Right atrium auricular region (tissue), 2 donors: ENCODE measurements at places on chromosomes 3 and 15.

GRCh38 chr15:35852818-35853624 is 307.1 kb upstream of the DPH6 start:
- H3K36me3 ChIP-seq = no peaks in the 10 kb centered on the region
- H3K27me3 ChIP-seq = no peaks in the 10 kb centered on the region
- H3K27ac ChIP-seq = no peak overlapping the region
- no peak overlapping the region for H3K4me3 ChIP-seq
- no peaks in the 10 kb centered on the region for H3K4me1 ChIP-seq

DNA sequence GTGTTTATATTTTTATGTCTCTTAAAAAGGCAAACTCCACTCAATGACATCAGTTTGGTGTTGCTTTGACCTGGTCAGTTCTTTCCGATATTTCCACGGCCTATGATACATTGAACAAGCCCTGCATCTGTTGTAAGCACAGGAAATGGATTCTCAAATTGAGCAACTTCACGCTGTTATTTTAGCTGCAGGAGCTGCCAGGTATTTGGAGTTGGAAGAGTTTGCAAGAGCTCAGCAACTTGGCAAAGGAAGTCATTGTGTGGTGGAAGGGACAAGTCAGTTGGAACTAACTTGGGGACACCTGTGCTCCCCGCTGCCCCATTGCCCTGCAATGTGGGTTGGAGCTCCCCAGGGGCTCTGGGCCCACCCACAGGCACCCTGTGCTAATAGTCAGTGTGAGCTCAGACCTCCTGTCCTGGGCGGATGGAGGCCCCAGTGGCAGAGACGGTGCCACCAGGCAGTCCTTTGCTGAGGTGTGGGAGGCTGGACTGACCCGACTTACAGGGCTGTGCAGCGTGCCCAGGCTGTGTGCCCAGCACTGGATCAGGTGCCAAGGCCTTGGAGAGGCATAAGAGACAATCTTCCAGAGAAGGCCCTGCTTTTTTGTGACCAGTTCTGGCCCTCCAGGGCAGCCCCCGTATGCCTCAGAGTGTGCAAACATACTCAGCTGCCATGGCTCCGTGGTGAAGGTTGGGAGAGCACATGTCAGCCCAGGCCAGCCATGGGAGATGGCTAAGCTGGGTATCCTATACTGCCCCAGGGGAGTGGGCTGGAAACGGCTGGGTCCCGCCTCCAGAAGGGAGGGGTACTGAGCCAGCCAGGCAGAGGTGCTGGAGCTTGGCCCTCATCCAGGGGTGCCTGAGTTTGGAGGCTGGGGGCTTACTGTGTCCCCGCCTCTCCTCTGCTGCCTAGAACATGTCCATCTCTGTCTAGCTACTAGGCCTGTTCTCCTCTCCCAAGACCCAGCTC is 43.5 kb downstream of the KY start:
- H3K4me1 ChIP-seq = no peaks in the 10 kb centered on the region
- DNase-seq = no peak
- H3K27ac ChIP-seq = no peak overlapping the region
- H3K36me3 ChIP-seq = no peaks in the 10 kb centered on the region
- no peak overlapping the region for H3K4me3 ChIP-seq

GRCh38 chr15:91520850-91521249 is 332.7 kb upstream of the SLCO3A1 start:
- peaks cover 5% of the 10 kb centered on the region for H3K4me1 ChIP-seq

- H3K36me3 ChIP-seq = no peaks in the 10 kb centered on the region
- no peak overlapping the region for H3K27ac ChIP-seq
- no peaks in the 10 kb centered on the region for H3K27me3 ChIP-seq
- H3K4me1 ChIP-seq = no peaks in the 10 kb centered on the region
These were observed 196.1 kb downstream of the RYR3 start for GRCh38 chr15:33506781-33507296.

- no peak overlapping the region for H3K27ac ChIP-seq
- no peaks in the 10 kb centered on the region for H3K36me3 ChIP-seq
- DNase-seq = no peak
- no peak overlapping the region for H3K4me3 ChIP-seq
These were observed 272.1 kb downstream of the UNC13C start for GRCh38 chr15:54250326-54250725.

GRCh38 chr15:96411056-96412031 is 80.8 kb downstream of the NR2F2 start:
- no peak for DNase-seq
- no peak overlapping the region for H3K4me3 ChIP-seq
- no peaks in the 10 kb centered on the region for H3K36me3 ChIP-seq
- no peak overlapping the region for H3K27ac ChIP-seq
- H3K4me1 ChIP-seq = no peaks in the 10 kb centered on the region
